Chondrocyte (in vitro differentiated cells): ENCODE measurements at places on chromosomes 7 and 10. TPM values are rescaled to one million over a fixed set of nuclear protein-coding genes. Genes with fewer than 3 reads are reported as not detected.

DNA sequence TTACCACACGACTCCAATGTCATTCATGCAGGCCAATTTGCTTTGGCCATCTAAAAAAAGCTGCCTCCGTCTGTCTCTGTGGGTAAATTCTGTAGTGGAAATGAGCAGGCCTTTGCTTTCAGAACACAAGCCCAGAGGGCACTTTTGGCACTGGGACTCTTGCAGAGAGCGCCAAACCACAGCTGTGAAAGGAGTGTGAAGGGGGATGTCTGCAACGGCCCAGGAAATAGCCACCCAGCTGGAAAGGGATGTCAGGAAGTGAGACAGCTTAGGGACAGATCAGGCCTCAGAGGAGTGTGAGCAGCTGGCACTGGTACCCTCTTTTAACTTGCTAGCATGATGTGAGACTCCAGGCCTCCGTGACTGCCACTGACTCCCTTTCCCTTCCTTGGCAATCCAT lies 152.4 kb downstream of the DKK1 start:
- DNase-seq: no peak

GRCh38 chr7:101172005-101172853 lies 6.9 kb upstream of the VGF start:
- DNase-seq: no peak

- DNase-seq: no peak
Observed at GRCh38 chr10:121183236-121183635, 332.1 kb downstream of the WDR11 start.

DNA sequence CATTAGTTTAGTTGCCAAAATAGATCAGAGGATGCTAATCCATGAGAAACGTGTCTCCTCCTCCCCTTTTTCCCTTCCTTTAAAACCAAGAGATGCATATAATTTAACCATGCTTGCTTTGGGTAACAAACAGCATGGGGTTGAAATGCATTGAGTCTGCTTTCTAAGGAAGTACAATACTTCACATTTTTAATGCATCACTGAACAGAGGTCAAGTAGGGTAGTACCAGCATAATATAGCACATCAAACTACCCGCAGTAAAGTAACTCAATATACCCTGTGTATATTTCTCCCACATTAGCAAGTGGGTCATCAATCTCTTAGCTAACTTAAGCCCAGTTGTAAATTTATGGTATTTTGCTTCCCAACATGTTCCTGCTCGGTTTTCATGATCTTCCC lies 239.3 kb upstream of the SEMA3C start:
- DNase-seq: no peak

DNA sequence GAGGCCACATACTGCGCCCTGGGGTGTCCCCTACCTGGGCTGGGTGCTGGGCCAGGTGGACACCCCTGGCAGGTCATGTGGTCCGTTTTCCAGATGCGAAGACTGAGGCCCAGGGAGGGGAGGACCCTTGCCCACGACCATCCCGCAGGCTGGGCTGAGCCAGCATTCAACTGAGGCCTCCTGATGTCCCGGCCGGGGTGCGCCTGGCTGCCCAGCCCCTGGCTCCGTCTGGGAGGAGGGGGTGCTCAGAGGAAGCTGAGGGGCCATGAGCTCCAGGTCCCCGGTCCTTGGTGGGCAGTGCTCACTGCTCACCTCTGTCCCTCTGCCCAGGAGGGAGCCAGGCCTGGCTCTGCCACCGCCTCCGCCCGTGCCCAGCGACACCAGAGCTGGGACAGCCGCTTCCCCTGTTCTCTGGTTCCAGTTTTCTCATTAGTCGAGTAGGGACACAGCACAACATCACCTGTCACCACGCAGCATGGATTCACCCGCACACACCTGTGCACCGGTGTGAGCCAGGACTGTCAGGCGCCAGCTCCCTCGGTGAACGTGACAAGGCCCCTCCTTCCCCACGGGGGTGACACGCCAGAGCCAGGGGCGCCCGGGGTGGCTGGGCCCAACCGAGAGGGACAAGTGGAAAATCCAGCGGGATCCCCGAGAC lies 139.7 kb downstream of the ELFN1 start:
- DNase-seq: peak; percentile 85

- DNase-seq: no peak
Observed at GRCh38 chr7:23915236-23915635, 205.2 kb downstream of the STK31 start.

- DNase-seq: no peak
Observed at GRCh38 chr7:140552240-140552679, 73.0 kb upstream of the MKRN1 start.

DNA sequence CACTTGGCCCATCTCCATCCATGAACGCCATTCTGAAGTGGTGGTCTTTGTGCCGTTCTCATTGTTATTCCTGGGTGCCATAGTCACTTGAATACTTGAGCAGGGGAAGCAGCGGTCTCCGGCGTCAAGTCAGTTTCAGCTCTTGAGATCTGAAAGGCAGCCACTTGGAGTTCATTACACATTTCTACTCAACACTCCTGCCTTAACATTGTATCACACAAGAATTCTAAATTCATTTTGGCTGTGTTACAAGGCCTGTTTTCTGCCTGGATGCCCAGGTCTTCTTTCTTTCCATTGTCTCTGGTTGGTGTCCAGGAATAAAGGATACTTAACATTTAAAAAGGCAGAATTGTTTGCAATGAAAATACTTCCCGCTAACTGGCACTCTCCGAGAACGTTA lies 69.0 kb upstream of the RAB11FIP2 start:
- DNase-seq: no peak

CTAGE4 gene
- 0.47 TPM in 1 of 3 replicates, not detected in the others for total RNA-seq

- DNase-seq: no peak
Observed at GRCh38 chr10:110547139-110547761, 20.2 kb upstream of the SMC3 start.
